ENCODE measurements at places on chromosomes 1 and 21. TPM values are rescaled to one million over a fixed set of nuclear protein-coding genes. Genes with fewer than 3 reads are reported as not detected.

Gene KCNA3
- 20.0 TPM for total RNA-seq

Gene RNU1-2
- 4,195 TPM for total RNA-seq

Gene KCNJ6
- total RNA-seq, result not detected

Gene ACTA1
- total RNA-seq, result not detected

Gene FCMR
- 146 TPM for total RNA-seq

Gene OR2G3
- total RNA-seq, result not detected

Gene FGR
- total RNA-seq, result 28.8 TPM

Gene EFNA1
- total RNA-seq, result not detected

Gene ADGRL4
- total RNA-seq, result not detected

Gene FAM3B
- total RNA-seq, result not detected

Gene PRAMEF25
- total RNA-seq, result not detected

Gene RSBN1
- 26.4 TPM for total RNA-seq

Gene THEM5
- not detected for total RNA-seq

Gene CYP4Z1
- total RNA-seq, result not detected

Gene FCRL5
- 40.4 TPM for total RNA-seq

Gene GPR37L1
- not detected for total RNA-seq

Gene SAMD11
- total RNA-seq, result not detected

Gene NLRP3
- total RNA-seq, result 0.44 TPM

Gene GUCA2A
- not detected for total RNA-seq

Gene ANGPTL3
- total RNA-seq, result not detected

Gene AK5
- not detected for total RNA-seq

Gene MRPL55
- total RNA-seq, result 34.3 TPM

Gene PGBD5
- not detected for total RNA-seq

Gene SPRR2E
- total RNA-seq, result not detected

Gene ZNHIT6
- 19.6 TPM for total RNA-seq

Gene TCHH
- total RNA-seq, result not detected

Gene RIMKLA
- total RNA-seq, result not detected

Gene TACSTD2
- not detected for total RNA-seq

Gene LORICRIN
- 0.59 TPM for total RNA-seq

Gene EDARADD
- total RNA-seq, result not detected

Gene KIAA1614
- total RNA-seq, result 0.38 TPM

Gene FNDC10
- total RNA-seq, result 0.46 TPM

Gene KIAA0040
- 57.2 TPM for total RNA-seq

Gene LCE1F
- not detected for total RNA-seq

Gene SELL
- total RNA-seq, result 151 TPM

Gene GPR52
- total RNA-seq, result 7.7 TPM

Gene MRPL9
- total RNA-seq, result 96.2 TPM

Gene PTPRC
- 426 TPM for total RNA-seq

All from activated B cell treated with CpG ODN at 0.5 μM for 24 hours (primary cell).